CD4-positive, alpha-beta T cell (primary cell): ENCODE measurements at places on chromosomes 4 and X. TPM values are rescaled to one million over a fixed set of nuclear protein-coding genes. Genes with fewer than 3 reads are reported as not detected.

TENM3 gene
- total RNA-seq, result not detected

DNA sequence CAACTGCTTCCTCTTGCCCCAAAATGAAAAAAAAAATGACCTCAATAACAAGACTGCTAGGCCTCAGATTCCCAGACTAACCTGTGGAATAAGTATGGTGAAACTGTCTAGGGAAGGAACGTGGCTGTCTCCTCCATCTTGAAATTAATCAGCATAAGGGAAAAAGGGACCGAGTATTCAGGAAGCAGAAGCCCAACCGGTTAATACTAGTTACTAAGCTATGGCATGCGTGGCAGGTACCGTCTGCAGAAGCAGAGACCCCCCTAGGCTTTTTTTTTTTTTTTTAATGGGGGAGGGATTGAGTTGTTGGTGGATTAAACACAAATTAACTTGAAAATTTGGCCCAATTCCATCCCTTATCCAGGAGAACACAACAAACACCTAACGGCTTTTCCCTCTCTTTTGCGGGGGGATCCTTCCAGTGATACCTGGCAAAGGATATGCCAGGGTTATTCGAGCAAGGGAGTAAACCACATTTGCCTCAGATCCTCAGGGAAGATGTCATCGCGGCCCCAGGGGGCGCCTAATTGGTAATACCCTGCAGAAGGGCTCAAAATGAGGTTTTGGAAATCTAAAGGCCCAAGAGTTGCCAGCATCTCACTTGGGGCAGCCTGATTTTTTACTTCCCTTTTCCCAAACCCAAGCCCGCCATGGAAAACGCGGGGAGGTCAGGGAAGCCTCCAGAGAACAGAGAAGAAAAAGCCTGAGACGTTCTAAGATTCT lies 893 bp downstream of the RLIM start:
- peak; percentile 9 for DNase-seq
- H3K36me3 ChIP-seq, result peaks cover 7% of the 10 kb centered on the region
- no peaks in the 10 kb centered on the region for H3K27me3 ChIP-seq
- H3K4me1 ChIP-seq, result peaks cover 6% of the 10 kb centered on the region
- peak overlapping the region; percentile 95 for H3K27ac ChIP-seq

GRCh38 chr4:102326951-102327350 lies 18.3 kb downstream of the SLC39A8 start:
- H3K36me3 ChIP-seq, result no peaks in the 10 kb centered on the region
- no peaks in the 10 kb centered on the region for H3K4me1 ChIP-seq
- H3K27me3 ChIP-seq, result no peaks in the 10 kb centered on the region
- no peak overlapping the region for H3K4me3 ChIP-seq
- no peak for DNase-seq

- no peak overlapping the region for H3K27ac ChIP-seq
- H3K27me3 ChIP-seq, result peaks cover 4% of the 10 kb centered on the region
- no peak for DNase-seq
- H3K4me1 ChIP-seq, result no peaks in the 10 kb centered on the region
- H3K4me3 ChIP-seq, result no peak overlapping the region
- no peaks in the 10 kb centered on the region for H3K36me3 ChIP-seq
These were observed 19.2 kb downstream of the MEPE start for GRCh38 chr4:87851953-87852352.

DNA sequence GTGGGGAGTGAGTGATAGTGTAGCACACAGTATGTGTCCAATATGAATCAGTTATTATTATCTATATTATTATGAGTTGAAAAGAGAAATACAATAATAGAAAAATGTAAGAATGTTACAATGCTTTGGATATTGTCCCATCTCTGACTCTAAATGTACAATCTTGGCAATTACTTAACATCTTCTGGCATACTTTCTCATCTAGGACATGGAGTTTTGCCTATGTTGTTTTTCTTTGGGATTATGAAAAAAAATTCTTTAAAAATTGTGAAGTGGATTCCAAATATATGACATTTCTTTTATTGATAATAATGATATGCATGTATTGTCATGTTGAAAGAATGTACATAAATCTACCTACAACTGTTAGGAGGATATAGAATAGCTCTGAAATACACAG lies 84.1 kb downstream of the TBCK start:
- no peaks in the 10 kb centered on the region for H3K4me1 ChIP-seq
- no peak overlapping the region for H3K4me3 ChIP-seq

- no peak overlapping the region for H3K4me3 ChIP-seq
- no peaks in the 10 kb centered on the region for H3K27me3 ChIP-seq
- H3K4me1 ChIP-seq, result peaks cover 7% of the 10 kb centered on the region
- H3K27ac ChIP-seq, result no peak overlapping the region
- DNase-seq, result no peak
These were observed 33.1 kb downstream of the KDM6A start for GRCh38 chrX:44906041-44906440.

- H3K36me3 ChIP-seq, result no peaks in the 10 kb centered on the region
- H3K4me1 ChIP-seq, result peaks cover 12% of the 10 kb centered on the region
- no peak overlapping the region for H3K4me3 ChIP-seq
- DNase-seq, result no peak
- H3K27me3 ChIP-seq, result no peaks in the 10 kb centered on the region
- H3K27ac ChIP-seq, result no peak overlapping the region
These were observed 11.5 kb downstream of the CLCN4 start for GRCh38 chrX:10168226-10168625.

ATP2B3 gene
- not detected for total RNA-seq

POU3F4 gene
- total RNA-seq, result not detected

UGT2B15 gene
- total RNA-seq, result not detected

DNA sequence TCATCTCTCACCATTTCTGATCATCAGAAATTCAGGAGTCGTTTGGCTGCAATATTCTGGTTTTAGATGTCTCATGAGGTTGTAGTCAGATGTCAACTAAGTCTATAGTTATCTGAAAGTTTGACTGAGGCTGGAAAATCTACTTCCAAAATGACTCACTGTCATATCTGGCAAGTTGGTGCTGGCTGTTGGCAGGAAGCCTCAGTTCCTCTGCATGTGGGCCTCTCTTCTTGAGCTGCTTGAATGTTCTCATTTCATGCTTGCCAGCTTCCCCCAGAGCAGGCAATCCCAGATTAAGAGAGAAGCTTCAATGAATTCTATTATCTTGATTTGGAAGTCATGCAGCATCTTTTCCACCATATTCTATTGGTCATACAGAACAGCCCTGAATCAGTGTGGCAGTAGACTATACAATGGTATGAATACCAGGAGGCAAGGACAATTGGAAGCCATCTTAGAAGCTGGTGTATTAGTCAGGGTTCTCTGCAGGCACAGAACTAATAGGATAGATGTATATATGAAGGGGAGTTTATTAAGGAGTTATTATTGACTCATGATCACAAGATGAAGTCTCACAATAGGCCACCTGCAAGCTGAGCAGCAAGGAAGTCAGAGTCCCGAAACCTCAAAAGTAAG lies 46.8 kb upstream of the ELF2 start:
- H3K27ac ChIP-seq, result no peak overlapping the region
- no peaks in the 10 kb centered on the region for H3K36me3 ChIP-seq
- no peaks in the 10 kb centered on the region for H3K27me3 ChIP-seq
- H3K4me1 ChIP-seq, result no peaks in the 10 kb centered on the region
